Activated CD4-positive, alpha-beta T cell treated with anti-CD3 and anti-CD28 coated beads, Interleukin-2, amount 50 U/mL, for 16 hours (primary cell): ENCODE measurements at places on chromosomes 16 and 17.

DNA sequence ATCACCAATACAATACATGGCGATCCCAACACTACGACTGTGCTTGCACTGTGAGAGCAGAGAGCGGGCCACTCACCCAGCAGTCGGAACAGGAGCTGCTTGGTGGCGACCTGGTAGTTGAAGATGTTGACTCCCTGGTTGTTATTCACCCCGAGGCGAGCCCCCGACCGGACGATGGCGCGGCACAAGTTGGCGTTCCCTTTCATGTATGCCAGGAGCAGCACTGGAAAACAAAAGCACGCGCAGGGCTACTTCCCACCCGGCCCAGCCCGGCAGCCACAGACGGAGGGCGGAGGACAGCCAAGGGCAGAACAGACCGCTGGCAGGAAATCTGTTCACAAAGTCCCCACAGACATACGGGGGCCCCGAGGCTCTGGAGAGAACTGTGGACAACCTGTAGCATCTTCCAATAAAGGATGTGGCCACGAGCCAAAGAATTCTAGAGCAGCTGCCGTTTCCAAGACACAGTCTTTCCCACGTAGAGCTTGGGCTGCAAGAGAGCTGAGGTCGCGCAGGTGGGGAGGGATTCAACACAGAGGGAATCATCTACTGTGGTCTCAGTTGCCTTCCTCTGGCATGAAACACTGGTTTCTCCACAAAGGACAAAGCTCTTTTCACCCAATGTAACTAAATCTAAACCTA is 27.8 kb downstream of the CYB5D2 start:
- DNase-seq, result no peak

DNA sequence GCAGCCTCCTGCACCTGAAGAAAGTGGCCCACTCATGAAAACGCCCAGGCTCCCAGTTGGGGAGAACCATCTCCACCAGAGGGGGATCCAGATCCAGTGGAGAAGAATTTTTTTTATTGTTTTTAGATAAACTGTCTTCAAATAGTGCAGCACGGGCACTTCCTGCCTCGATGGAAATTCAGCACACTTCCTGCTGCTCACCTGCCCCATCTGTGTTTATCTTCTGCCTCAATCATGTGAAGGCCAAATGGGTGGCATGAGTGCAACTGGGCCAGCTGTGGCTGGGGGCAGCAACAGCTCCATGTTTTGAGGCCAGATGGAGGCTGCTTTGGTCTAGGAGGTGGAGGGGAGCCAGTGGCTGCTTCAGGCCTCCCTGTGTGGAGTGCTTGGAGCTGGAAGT is 75.9 kb upstream of the WSB1 start:
- no peak for DNase-seq

- no peak for DNase-seq
Measured at GRCh38 chr16:53600126-53600525, 97.1 kb upstream of the AKTIP start.

- DNase-seq, result no peak
Measured at GRCh38 chr17:30273373-30273772, 18.4 kb downstream of the BLMH start.

GRCh38 chr16:24308200-24308599 is 52.1 kb downstream of the CACNG3 start:
- DNase-seq, result no peak

GRCh38 chr17:81922566-81923301 is 4.8 kb upstream of the SIRT7 start:
- no peak for DNase-seq

DNA sequence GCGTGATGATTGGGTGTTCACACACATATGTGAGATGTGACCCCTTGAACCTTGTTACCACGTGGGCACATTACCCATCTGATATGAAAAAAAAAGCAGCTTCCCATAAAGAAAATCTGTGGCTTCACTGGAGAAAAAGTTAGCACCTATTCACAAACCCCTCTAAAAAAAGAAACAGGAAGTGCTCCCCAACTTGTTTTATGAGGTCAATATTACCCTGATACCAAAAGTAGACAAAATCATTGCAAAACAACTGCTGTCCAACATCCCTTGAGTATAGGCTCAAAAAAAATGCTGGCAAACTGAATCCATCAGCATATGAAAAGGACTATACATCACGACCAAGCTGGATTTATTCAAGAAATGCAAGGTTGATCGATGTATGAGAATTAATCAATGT is 99.7 kb upstream of the RBL2 start:
- DNase-seq, result no peak

DNA sequence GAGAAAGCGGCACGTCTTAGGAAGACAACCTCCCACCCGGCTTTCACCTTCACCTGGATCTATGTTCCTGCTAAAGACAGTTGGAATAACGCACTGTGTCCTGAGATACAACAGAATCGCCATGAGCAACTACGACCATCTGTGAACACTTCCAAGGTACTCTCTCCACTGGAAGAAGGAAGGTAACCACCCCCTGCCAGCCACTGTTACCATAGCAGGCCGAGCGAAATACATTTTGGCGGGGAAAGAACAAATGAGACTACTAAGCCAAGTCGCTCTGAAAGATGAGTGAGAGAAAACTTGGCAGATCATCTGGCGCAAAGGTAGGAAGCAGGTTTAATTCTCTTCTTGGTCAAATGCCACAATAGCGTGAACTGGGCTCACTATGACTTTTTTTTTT is 9.8 kb downstream of the CRK start:
- DNase-seq, result no peak

- no peak for DNase-seq
Measured at GRCh38 chr17:78214706-78215061, 631 bp downstream of the BIRC5 start.

DNA sequence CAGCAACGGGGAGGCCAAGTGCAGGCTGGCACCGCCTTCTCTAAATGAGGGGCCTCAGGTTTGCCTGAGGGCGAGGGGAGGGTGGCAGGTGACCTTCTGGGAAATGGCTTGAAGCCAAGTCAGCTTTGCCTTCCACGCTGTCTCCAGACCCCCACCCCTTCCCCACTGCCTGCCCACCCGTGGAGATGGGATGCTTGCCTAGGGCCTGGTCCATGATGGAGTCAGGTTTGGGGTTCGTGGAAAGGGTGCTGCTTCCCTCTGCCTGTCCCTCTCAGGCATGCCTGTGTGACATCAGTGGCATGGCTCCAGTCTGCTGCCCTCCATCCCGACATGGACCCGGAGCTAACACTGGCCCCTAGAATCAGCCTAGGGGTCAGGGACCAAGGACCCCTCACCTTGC is 18.5 kb downstream of the NGFR start:
- no peak for DNase-seq

DNA sequence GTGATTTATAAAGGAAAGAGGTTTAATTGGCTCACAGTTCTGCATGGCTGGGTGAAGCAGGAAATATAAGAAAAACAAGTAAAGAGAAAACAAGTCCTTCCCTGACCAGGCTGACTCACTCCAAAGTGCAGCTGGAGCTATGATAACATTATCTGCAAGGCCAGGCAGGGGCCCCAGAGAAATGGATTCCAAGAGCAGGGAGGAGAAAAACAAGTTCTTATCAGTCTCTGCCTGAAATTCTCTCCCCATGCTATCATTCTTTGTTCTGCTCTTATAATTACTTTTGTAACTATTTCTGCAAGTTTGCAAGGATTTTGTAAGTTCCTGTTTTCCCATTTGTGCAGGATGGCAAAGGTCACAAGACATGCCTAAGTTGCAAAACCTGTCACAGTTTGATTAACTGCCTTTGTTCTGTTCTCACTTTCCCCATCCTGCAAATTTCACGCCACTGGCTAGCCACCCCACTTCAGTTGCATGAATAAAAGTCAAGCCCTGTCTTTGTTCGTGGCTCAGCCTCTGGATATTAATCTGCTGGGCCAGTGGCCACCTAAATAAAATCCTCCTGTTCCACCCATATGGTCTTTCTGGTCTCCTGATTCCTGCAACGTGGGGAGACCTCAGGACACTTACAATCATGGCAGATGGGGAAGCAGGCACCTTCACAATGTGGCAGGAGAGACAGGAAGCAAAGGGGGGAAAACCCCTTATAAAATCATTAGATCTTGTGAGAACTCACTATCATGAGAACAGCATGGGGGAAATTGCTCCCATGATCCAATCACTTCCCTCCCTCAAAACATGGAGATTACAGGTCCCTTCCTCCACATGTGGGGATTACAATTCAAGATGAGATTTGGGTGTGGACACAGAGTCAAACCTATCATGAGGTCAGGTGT is 13.1 kb downstream of the ABCA9 start:
- no peak for DNase-seq

DNA sequence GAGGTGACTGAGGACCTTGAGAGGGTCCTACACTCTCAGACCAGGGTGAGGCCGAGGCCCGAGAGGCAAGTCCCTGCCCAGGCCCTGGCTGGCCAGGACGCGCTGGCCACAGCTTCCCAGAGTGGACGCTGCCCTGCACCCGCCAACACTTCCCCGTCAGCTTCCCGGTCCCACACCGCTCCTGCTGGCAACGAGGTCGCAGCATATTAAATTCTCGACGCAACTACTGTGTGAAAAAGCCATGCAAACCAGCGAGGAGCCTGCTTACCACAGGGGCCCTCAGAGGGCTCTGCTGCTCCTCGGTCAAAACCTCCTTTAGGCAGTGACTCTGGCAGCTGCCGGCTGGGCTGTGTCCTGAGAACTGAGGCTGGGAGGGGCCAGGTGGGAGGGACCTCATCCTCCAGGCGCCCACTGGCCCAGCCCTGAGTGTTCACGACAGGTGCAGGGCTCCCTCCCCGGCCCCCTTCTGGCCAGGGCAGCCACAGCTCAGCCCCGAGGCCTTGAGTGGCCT is 2.1 kb upstream of the TEX19 start:
- no peak for DNase-seq

- no peak for DNase-seq
Measured at GRCh38 chr17:16123531-16123930, 91.8 kb downstream of the NCOR1 start.

DNA sequence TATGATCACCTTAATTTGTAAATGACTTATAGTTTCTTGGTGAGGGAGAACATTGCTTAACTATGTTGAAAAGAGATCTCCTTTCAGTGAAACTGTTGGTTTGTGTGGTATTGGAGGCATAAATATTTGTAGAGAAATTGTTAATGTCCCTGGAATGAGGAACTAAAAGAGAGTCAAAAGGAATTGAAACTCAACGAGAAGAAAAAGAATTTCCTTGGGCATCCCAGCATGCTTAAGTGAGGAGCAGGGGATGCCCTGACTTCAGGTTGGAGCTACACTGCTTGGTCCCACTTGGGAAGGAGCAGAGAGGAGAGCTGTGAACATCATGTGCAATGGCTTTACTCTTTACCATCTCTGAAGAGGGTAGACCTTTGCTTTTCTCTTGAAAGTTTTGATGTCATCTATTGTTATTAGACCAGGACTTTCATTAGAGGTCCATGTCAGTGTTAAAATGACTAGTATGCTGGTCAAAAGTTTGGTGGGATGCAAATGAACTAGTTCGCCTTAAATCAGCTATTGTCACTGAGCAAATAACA is 21.7 kb downstream of the KRT23 start:
- no peak for DNase-seq

DNA sequence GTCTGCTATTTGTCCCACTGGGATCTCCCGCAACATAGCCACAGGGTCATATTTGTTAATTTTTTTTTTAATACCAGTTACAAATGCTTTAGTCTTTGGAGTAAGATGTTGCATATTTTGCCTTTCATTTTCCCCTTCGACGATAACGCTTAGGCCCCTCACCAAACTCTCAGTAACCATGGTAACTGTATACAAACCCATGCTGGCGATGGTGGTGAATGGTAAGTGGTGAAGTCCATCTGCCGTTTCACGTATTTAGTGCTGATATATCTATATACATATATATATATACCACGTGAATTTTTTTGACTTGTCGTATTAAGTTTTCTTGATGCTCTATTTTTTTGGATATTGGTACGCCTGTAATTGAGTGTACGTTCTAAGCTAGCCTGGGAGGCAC is 263.7 kb downstream of the RBFOX1 start:
- DNase-seq, result no peak

DNA sequence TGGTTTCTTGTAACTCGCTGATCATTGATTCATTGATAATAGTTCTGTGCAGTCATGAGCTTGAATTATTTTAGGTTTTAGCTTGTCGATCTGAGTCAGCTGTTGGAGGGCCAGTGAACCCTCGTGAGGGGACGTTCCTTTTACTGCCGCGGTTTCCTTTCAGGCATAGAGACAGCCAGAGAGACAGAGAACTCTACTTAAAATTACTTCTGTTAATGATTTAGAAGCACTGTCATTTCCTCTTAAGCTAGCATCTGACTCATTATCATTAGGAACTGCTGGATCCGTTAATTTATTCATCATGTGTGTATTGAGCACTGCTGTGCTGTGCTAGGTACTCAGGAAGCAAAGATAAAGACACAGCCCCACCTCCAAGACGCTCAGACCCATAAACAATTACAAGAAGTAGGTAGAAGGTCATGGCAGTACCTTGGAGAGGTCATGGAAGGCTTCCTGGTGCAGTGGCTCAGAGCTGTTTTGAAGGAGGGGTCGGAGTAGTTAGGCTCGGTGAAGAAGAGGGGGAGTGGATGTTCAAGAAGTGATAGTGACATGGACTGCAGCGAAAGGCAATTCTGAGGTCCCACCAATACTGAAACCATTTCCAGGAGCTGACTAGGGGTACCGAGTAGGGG is 3.3 kb downstream of the PGS1 start:
- DNase-seq, result peak; percentile 79

DNA sequence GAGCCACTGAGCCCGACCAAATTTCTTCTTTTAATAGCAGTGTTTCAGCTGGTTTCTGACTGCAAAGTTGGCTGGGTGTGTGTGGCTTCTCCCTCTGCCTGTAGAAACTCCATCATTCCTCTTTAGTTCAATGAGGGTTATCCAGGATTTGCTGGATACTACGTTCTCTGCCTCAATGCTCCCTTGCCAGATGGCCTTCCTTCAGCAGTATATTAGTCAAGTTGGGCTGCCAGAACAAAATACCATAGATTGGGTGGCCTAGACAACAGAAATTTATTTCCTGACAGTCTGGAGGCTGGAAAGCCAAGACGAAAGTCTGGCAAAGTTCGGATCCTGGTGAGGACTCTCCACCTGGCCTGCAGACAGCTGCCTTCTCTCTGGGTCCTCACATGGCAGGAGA is 103.7 kb downstream of the NOG start:
- no peak for DNase-seq

- no peak for DNase-seq
Measured at GRCh38 chr17:59756236-59756818, 48.9 kb downstream of the VMP1 start.

DNA sequence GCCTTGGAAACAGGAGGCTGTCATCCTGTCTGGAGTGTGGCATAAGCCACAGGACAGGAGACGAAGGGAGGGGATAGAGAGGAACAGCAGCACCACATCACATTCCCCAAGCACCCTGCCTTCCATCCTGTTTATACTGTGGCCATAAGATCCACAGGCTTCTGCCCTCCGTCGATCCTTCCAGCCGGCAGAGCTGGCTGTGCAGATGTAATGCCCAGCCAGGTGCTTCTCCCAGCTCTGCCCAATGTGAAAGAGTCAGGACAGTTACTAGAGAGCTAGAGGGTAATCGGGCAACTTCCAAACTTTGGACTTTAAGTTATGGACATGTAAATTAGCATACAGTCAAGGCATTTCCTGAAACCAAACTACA is 368.4 kb downstream of the SOX9 start:
- DNase-seq, result no peak

- no peak for DNase-seq
Measured at GRCh38 chr17:28992625-28993600, 12.9 kb downstream of the SEZ6 start.

GRCh38 chr16:53417011-53417410 is 17.3 kb upstream of the RBL2 start:
- no peak for DNase-seq

- DNase-seq, result peak; percentile 91
Measured at GRCh38 chr17:36072431-36073121, 8.5 kb downstream of the CCL18 start.
